ENCODE measurements at places on chromosomes 6 and 20.

DNA sequence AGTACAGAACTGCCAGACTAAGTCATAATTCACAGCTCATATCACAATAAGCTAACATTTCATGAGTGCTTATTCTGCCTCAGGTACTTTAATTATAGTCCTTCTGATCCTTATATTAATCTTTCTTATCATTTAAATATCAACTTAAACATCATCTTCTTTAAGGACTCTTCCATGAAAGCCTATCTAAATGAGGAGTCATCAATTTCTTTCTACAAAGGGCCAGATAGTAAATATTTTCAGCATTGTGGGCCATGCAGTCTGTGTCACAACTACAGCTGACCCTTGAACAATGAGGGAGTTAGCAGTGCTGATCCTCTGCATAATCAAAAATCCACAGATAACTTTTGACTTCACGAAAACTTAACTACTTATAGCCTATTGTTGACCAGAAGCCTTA, 306.4 kb downstream of the TSHZ2 start:
- no peak for DNase-seq

DNA sequence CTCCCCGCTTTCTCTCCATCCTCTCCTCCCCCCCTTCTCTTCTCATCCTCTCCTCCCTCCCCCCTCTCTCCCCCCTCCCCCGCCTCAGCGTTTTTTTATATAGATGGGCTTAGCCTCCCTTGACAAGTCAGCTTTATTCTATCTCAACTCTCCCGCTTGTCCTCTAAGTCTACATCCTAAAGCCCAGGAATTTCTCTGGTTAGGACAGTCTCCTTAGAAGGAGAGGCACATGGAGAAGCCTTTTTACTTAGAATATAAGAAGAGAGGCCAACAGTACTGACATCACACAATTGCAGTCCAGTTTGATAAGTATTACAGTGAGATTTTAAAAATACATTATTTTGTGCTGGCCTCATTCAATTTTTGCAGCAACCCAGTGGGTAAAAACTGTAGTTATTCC, 83.5 kb downstream of the LYRM2 start:
- no peak for DNase-seq

GRCh38 chr6:142331601-142332000, 29.8 kb downstream of the ADGRG6 start:
- no peak for DNase-seq

GRCh38 chr6:45872827-45873365, 142.8 kb downstream of the CLIC5 start:
- DNase-seq: no peak

GRCh38 chr6:49766762-49767161, 20.3 kb downstream of the PGK2 start:
- DNase-seq: no peak

DNA sequence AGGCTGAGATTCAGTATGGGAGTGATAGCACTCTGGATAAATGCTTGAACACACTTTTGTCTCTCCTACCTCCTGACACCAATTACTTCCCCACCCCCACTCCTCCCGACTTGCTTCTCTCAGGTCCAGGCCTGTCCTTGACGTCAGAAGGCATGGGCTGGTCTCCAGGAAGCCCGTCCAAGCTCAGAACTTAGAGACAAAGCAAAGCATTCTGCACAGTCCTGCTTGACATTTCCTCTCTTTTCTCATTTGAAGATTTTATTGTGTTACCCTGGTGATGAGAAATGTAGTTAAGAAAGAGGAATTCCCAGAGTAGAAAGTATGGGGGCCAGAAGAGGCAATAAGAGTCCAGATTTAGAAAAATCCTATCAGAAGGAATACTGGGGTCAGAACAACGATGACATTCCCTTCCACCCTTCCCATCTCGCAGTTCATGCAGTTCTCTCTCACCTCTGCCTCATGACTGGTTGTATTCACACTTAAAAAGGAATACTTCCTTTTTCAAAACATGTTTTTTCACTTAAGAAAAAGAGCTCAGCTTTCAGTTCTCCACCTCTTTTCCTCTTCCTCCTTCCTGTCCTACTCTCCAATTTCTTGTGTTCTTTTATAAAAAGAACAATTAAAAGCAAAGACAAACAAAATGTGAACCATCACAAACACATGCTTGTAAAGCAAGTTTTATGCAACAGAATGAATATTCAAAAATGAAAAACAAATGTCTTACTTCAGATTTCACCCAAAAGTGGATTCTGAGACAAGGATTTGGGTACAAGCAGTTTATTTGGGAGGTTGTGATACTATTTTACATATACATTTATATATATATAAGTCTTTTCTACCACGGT, 18.5 kb upstream of the FAM184A start:
- DNase-seq: no peak

DNA sequence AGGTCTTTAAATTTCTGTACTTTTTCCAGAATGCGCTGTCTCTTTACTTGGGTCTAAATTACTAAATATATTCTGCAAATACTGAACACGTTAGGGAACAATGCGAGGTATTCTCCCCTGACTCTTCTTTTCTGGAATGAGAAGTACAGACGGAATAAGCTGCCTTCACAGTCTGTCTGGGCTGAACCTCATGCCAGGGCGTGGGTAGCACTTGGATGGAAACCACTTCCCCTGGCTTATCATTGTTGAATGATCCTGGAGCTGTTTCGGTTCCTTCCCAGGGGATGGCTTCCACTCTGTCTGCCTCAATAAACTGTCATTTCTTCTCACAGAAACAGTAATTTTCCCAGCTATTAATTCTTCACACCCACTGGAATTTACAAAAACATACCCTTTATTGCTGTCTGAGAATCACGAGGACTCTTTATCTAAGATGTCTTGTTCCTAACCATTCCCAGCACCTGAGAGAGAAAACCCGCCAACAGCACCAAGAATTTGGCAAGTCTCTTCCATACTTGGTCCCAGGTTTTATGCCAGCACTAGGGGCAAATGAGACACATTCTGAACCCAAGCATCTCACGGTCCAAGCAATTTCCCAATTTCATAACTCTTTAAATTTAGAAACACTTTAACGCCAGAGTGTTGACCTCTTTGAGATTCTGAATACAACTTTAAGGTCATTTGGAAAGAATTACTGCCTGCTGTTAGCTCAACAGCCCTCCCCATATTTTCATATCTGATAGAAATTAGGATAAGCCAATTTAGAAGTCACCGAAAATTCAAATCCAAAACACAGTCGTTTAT, 43.2 kb upstream of the ADGRF5 start:
- DNase-seq: no peak

GRCh38 chr6:117496383-117496990, 14.0 kb downstream of the DCBLD1 start:
- no peak for DNase-seq

DNA sequence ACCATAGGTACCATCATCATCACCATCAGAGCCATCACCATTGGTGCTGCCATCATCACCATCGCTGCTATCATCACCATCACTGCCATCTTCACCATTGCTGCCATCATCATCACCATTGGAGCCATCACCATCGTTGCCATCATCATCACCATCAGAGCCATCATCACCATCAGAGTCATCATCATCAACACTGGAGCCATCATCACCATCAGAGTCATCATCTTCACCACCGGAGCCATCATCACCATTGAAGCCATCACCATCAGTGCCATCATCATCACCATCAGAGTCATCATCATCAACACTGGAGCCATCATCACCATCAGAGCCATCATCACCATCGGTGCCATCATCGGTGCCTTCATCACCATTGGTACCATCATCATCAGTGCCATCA, 338.7 kb downstream of the TAF4 start:
- DNase-seq: no peak

- no peak for DNase-seq
These were observed 21.6 kb downstream of the UQCC2 start for GRCh38 chr6:33689879-33690278.

- no peak for DNase-seq
These were observed 19.0 kb upstream of the BHLHE23 start for GRCh38 chr20:63025534-63026331.

- DNase-seq: no peak
These were observed 646 bp downstream of the HEY2 start for GRCh38 chr6:125749865-125750691.

DNA sequence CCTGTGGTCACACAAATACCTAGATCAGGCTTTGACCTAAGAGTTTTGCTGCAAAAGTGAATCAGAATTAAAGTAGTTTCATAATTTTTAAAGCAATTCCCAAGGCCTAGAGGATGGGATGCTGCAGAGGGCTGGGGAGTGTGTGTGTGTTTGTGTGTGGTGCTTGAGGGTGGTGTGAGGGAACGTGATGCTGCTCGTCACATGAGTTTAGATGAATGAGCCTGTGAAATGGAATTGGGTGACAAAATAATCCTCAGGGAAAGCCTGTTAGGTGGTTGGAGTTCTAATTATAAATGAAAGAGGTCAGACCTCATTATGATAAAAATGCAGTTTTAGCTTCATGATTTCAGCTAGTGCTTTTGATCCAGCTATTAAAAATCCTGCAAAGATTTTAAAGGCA, 87.5 kb upstream of the TMEM170B start:
- DNase-seq: no peak

DNA sequence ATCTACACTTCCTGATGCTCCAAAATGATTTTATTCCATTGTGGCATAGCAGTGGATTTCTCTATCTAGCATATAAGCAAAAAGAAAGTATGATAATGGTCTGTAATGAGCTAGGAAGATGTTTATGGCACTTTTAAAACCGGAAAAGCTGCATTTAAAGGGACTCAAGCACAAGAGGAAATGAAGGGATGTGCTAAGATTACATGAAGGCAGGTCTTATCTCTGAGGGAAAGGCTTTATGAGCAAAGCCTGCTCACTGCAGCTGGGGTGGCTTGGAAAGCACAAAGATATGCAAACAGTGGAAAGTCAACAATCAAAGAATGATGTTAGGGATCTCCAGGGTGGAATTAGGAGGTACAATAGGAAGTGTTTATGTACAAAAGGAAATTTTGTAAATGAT, 138.2 kb downstream of the TENT5A start:
- no peak for DNase-seq

GRCh38 chr20:5183731-5184474, 57.1 kb downstream of the CDS2 start:
- no peak for DNase-seq

- DNase-seq: no peak
These were observed 1.3 kb upstream of the DDR1 start for GRCh38 chr6:30882759-30883684.

DNA sequence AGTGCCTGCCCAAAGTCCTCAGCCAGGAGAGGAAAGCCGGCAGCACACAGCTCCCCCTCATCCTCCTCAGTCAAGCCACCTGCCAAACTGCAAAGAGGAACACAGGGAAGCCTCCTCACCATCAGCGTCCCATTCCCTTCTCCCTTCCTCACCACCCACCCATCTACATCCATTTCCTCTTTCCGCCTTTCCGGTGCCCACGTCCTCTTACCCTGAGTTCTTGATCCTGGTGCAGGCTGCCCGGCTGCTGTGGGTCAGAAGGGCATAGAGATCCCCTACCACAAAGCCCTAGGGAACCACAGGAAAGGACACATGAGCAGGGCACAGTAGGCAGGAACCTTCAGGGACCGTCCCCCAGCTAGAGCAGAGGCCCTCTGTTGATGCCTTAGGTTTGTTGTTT, 6.0 kb downstream of the GNMT start:
- no peak for DNase-seq

- DNase-seq: no peak
These were observed 45.1 kb downstream of the OGFRL1 start for GRCh38 chr6:71333697-71334096.

DNA sequence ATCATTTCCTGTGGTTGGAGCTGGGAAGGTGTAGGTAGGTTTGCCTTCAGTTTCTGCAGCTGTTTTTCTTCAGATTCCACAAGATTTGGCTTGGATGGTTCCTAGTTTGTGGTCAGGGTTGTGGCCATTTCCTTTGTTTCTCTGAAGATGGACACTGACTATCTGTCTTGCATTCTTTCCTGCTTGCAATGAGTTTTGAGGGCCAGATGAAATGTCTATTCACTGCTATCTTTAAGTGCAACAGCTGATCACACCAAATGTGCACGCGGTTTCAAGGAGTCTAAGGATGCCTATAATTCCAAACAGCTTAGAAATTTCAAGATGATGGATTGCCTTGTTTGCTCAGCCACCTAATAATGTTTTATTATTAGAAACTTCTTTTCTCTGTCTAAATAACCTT, 28.4 kb downstream of the IL20RA start:
- no peak for DNase-seq

DNA sequence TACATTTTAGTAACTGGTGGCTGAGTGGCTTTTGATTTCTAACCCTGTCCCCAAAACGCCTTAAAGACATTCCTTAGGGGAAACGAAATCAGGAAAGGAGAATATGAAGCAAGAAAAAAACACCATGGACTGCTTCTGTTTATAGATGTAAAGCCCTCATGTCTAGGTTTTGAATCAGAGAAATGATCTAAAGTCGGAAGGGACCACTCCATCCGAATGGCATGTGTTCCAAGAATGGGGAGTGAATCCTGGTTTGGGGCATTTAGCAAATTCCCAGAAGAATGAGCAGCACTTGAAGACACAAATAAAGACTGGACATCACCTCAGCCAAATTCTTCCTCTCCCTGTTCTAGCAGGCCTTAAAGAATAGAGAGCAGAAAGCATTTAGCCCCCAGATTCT, 65.6 kb downstream of the CAP2 start:
- no peak for DNase-seq

DNA sequence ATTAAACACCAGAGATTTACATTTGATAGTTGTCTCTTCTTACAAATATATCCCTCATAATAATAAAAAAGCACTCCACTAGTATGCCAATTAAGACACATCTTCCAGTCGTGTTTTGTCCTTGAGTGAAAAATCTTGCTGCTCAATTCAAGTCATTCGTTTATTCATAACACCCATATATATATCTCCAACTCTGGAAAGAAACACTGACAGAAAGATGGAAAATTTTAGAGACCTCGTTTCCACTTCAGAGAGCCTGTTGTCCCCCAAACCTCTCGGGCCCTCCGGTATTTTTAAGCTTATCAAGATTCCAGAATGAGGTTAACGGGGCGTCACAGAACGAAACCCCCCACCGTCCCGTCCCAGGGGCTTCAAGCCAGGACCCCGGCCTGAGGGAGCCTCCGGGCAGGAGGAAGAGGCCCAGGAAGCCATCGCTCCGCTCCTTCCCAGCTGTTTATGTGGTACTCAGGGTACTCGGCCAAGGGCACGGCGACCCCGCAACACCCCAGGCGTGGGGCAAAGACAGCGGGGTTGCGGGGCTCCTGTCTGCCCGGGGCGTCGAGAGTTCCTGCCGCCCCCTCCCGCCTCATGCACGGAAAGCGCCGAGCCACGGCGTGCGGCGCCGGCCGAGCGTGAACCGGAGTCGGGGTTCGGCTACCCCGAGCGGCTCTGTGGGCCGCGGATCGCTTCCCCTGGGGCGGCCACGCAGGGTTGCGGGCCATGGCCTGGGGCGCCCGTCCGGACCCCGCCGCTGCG, 623 bp upstream of the SNX9 start:
- DNase-seq: no peak

GRCh38 chr20:44092551-44093248, 94.3 kb downstream of the JPH2 start:
- no peak for DNase-seq

DNA sequence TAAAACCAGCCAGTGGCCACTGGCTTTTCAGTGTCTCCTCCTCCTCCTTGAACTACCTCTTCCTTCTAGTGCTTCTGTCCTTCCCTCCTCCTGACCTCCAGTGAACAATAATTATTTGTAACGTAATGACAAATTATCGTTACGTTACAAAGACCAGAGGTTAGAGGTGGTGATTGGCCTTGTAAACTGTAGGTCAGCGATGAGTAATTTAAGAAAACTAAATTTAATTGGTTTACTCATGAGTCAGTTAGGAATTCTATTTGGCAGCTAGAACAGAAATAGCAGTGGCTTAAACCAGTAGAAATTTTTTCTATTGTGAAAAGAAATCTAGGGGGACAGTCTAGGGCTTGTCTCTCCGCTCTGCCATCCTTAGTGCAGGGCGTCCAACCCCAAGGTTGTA, 38.8 kb downstream of the PPARD start:
- DNase-seq: no peak

All from activated T-helper 1 cell treated with anti-CD3 and anti-CD28 coated beads, Interleukin-2, amount 50 U/mL, for 16 hours (primary cell).